Stimulated activated CD8-positive, alpha-beta memory T cell treated with anti-CD3 and anti-CD28 coated beads, Interleukin-4, amount 100 ng/mL, for 48 hours (primary cell): ENCODE measurements at places on chromosomes 7 and 10.

DNA sequence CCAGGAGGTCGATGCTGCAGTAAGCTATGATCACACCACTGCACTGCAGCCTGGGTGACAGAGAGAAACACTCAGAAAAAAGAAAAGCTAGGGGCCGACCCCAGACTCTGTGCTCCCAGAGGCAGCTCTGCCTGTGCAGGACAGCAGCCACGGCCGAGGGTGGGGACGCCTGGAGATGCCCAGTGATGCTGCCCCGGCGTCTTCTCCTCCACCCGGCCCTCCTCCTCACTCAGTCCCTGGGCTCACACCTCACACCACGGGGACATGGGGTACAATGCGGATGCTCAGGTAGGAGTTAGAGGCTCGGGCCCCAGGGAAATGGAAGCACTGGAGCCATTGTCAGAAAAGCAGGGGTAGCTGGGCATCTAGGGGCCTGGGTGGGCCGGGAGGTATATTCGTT is 46.3 kb upstream of the ELFN1 start:
- DNase-seq, result no peak

GRCh38 chr7:40990841-40991240 is 712.0 kb downstream of the INHBA start:
- DNase-seq, result no peak

- DNase-seq, result no peak
Observed at GRCh38 chr10:63414481-63415260, 51.1 kb downstream of the JMJD1C start.

DNA sequence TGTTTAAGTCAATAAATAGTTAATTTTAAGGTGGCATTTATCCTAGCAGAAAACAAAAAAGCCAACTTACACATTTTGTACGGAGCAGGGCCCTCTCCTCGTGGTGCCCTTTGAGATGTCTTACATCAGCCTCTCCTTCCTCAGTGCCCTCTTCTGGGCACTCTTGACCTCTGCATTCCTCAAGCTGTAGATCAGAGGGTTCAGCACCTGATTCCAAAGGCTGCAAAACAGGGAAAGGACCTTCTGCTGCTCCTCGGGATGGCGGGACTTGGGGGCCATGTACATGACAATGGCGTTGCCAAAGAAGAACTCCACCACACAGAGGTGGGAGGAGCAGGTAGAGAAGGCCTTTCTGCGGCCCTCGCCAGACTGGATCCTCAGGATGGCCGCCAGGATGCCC is 4.6 kb upstream of the OR2A14 start:
- no peak for DNase-seq

DNA sequence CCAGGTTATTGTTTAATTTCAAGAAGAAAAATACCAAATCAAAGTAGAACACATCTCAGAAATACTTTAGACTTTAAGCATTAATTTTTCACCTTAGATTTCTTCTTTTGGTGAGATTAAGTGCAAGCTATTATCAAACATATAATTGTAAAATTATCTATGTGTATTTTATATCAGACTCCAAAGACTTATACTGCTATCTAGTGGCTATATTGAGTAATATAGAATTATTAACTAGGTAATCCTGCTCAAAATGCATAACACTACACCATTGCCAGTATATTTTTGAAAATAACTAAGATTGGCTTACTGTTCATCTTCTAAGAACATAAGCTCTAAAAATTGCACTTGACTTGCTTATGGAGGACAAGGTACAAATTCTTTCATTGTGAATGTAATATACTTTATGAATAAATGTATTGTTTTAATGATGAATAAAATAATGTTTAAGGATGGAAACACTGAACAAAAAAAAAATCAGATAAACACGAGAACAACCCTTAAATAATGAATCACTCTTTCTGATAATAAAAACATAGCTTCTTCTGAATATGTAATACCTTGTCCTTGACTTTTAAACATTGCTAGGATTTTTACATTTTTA is 86.7 kb upstream of the GNAI1 start:
- no peak for DNase-seq

- no peak for DNase-seq
Observed at GRCh38 chr10:8360814-8361509, 306.5 kb downstream of the GATA3 start.

DNA sequence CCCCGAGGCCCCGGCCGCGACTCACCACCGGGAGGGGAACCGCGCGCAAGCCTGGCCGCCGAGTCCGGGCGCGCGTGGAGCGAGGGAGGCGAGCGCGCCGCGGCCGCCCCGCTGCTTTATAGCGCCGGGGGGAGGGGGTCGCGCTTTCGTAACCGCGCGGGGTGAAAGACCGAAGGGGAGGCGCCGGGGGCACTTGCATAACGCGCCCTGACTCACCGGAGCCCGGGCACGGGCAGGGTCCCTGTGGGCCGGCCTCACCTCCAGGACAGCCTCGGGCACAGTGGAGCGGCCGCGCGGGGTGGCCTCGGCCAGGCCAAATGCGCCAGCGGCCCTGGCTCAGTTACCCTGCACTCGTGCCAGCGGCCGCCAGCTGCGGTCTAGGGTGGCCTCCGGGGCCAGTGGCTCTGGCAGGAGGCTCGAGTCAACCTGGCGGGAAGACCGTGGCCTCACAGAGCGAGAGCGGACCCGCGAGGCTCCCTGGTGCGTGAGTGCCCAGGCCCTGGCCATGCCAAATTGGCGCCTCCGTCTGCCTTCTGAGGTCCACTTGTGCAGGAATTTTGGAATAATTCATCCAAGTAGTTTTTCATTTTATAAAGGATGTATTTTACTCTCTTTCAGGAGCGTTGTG is at the start of gene RBP4:
Gene RBP4 (minus strand): TSS at position 90 of the 628 bp plus-strand sequence. CDS start 207 bp downstream, outside the sequence.
- DNase-seq, result no peak

- DNase-seq, result no peak
Observed at GRCh38 chr7:98352621-98353020, 48.3 kb downstream of the BAIAP2L1 start.

DNA sequence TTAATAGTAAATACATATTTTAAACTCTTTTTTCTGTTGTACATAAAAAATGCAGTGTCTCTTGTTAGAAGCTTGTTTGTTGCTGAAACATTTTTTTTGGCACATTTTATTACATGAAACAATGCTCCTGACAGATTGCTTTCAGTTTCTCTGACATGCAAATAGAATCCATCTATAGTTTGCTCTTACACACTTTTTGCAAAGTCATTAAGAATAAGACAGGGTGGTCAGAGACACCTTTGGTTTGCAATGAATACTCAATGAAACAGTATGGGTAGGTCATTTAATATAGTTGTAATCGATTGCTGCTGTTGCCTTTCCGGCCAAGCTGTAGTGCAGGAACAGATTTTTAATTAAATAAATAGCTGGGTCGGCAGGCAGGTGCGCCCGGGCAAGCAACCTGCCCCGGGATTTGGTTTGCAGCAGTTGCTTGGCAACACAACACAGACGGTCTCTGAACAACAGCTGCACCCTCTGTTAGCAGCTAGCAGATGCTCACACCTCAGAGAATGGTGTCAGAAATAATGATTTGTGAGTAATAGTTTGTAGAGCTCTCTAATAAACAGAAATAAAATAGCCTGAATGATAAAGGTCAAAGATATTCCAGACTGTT is 115.7 kb upstream of the CACNA2D1 start:
- no peak for DNase-seq

- no peak for DNase-seq
Observed at GRCh38 chr7:77782383-77782782, 15.9 kb downstream of the TMEM60 start.

DNA sequence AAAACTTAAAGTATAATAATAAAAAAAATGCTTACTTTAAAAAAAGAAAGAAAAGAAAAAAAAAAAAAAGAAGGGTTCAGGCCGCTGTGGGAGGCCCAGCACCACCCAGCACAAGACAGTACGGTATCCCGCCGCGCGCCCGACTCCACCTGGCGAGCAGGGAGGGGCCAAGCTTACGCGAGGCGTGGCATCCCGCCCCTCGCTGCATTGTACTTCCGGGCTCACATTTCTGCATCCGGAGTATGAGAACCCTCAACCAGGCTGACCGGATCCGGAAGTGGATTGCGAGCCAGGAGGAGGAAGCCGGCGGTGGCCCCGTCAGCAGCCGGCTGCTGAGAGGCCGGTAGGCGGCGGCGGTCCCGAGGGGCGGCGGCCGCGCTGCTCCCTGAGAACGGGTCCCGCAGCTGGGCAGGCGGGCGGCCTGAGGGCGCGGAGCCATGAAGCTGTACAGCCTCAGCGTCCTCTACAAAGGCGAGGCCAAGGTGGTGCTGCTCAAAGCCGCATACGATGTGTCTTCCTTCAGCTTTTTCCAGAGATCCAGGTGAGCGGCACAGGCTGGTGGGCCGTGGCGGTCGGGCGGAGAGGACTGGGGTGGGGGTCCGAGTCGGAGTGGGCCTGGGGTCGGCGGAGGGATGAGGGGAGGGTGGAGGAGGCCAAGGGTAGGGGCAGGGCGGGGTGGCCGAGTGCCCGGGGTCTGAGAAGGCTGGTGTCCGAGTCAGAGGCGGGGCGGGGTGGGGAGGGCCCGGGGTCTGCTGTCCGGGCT is at the start of gene YKT6:
Gene YKT6 (plus strand): TSS at position 280 of the 763 bp plus-strand sequence. CDS start 158 bp downstream, at position 438.
- DNase-seq, result peak; percentile 96

DNA sequence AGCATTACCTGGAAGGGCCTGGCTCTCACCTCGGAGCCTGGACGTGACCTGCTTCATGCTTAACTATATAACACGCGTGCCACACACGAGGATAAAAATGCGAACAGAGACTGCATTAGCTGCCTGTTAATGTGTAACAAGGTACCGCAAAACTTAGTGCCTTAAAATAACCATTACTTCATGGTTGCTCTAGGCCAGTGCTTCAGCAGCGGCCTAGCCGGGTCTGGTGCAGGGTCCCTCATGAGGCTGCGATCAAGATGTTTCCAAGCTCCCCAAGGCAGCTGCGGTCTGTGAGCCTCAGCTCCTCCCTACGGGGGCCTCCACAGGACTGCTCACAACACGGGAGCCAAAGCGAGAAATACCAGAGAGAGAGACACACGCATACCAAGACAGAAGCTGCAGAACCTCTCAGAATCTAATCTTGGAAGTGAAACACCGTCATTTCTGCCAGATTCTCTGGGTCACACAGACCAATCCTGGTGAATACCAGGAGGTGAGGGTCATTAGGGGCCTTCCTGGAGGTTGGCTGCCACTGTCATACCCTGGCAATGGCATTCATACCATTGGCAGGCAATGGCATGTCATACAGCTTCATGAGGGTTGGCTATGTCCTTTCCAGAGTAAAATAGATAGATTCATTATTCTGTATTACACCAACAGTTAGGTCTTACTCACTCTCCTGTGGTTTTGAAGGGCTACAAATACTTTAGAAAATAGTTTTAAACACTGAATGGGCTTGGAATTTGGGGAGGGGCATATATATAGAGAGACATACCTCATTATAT is 94.5 kb downstream of the HIPK2 start:
- peak; percentile 29 for DNase-seq

DNA sequence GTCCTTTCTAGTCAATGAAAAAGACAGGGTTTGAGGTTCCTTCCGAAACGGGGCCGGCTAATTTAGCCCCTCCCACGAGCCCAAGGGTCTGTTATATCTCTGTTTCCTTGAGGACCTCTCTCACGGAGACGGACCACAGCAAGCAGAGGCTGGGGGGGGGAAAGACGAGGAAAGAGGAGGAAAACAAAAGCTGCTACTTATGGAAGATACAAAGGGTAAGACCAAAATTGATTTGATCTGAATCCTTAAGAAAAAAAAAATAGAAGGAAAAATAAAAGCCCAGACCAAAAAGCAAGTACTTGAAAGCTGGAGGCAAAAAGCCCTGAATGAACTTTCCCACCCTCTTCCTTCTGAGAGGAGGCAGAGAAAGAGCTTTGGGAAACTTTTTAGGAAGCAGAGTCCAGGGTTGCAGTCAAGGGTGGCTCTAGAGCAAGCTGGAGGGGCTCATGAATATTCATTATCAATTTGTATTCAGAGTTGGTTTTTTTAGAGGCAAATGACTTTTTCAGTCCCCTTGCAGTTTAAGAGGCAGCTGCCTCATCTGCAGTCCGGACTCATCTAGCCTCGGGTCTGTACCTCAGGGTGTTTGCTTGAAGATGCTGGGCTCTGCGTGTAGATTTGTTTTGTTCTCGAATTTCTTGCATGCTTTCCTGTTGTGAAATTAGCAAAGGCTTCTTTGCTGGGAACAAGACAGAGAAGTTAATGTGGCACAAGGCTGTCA is at the start of gene ENTPD1:
Gene ENTPD1 (plus strand): TSS at position 123 of the 721 bp plus-strand sequence. CDS start 77 bp downstream, at position 200.
- no peak for DNase-seq

DNA sequence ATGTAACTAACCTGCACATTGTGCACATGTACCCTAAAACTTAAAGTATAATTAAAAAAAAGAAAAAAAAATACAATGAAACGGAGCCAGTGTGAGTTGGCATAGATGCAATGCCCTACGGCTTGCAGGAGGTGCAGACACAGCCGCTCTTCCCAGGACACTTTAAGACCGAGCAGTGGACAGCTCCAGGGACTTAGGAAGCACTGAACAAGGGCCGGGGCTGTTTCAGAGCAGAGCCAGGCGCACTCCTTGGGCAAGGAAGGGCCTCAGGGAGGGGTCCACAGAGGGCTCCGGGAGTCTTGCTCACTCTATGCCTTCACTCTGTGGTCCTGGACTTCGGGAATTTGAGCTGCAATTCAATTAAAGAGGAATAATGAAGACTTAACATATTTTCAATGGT is 355.3 kb downstream of the TCERG1L start:
- no peak for DNase-seq

- no peak for DNase-seq
Observed at GRCh38 chr10:20013991-20014750, 197.9 kb downstream of the PLXDC2 start.

GRCh38 chr7:69839782-69840181 is 241.5 kb downstream of the AUTS2 start:
- no peak for DNase-seq

GRCh38 chr10:4066581-4067390 is 281.8 kb upstream of the KLF6 start:
- no peak for DNase-seq

- DNase-seq, result peak; percentile 75
Observed at GRCh38 chr7:131107337-131108211, 220.1 kb upstream of the MKLN1 start.

GRCh38 chr10:59675812-59676211 is 33.8 kb downstream of the SLC16A9 start:
- no peak for DNase-seq

DNA sequence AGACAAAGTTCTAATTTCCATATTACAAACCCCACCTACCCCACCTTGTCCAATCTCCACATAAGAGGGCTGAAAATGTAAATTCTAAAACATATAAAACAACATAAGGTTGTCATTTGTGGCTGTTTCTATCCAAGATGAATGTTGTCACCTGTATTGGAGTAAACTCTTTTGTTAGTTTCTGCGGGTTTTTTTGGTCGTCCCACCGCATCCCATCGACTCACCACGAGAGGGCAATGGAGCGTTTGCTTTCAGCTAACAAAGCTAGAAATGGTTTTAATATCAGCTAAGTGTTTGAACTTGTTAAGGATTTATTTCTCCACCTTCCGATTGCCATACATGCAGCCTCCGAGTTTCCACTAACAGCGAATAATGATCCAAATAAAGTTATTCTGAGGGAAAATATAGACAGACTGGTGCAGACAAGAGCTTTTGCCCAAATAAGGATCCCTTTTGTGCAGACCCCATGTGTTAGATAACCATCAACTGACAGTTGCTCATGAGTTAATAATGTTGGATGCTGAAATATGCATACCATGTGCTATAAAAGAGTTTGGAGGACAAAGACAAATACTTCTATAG is 137.2 kb downstream of the ARID5B start:
- peak; percentile 79 for DNase-seq
